ENCODE measurements at places on chromosomes 2 and 18. TPM values are rescaled to one million over a fixed set of nuclear protein-coding genes. Genes with fewer than 3 reads are reported as not detected.

DNA sequence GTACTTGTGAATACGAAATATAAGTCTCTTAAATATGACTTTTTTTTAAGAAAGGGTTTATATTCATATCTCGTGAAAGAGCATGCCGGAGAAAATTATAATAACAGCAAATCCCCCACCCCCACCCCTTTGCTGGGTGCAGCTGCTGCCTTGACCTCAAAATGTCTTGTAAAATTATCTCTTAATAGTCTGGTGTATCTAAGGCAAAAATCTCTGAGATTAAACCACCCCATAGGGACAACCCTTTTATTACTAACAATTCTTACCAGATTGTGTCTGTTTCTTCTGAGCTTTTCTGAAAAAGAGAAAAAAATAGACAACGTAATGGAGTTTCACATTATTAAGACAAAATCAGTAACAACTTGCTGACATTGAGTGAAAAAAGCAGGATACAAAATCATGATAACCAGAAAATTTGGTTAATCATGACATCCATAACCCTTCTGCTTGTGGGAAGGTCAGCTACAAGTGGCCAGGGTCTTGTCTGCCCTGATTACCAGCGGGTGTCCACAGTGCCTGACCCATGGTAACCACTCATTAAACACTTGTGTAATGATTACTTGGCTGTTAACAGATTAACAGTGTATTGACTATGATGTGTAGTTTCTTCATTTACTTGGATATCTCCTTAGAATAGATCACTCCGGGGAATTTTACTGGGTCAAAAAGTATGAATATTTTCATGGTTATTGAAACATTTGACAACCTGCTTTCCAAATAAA, 1.5 kb downstream of the STRADB start:
- H3K27ac ChIP-seq: no peak overlapping the region
- no peaks in the 10 kb centered on the region for H3K27me3 ChIP-seq
- H3K4me3 ChIP-seq: peak overlapping the region; percentile 62
- no peaks in the 10 kb centered on the region for H3K4me1 ChIP-seq

- no peak overlapping the region for H3K4me3 ChIP-seq
- no peaks in the 10 kb centered on the region for H3K36me3 ChIP-seq
- DNase-seq: no peak
- H3K27me3 ChIP-seq: no peaks in the 10 kb centered on the region
Observed at GRCh38 chr2:167748536-167748935, 498.9 kb downstream of the STK39 start.

GRCh38 chr2:69190743-69191404, 177.9 kb downstream of the ANTXR1 start:
- peaks cover 2% of the 10 kb centered on the region for H3K4me1 ChIP-seq
- H3K27me3 ChIP-seq: no peaks in the 10 kb centered on the region
- peak overlapping the region; percentile 56 for H3K27ac ChIP-seq
- no peak overlapping the region for H3K4me3 ChIP-seq
- no peaks in the 10 kb centered on the region for H3K36me3 ChIP-seq

GRCh38 chr2:177675825-177676224, 283.3 kb downstream of the AGPS start:
- H3K27ac ChIP-seq: peak overlapping the region; percentile 62
- DNase-seq: no peak
- no peaks in the 10 kb centered on the region for H3K27me3 ChIP-seq
- H3K4me3 ChIP-seq: no peak overlapping the region
- peaks cover 12% of the 10 kb centered on the region for H3K4me1 ChIP-seq
- no peaks in the 10 kb centered on the region for H3K36me3 ChIP-seq

GRCh38 chr2:132593171-132593570, 76.8 kb downstream of the LYPD1 start:
- no peaks in the 10 kb centered on the region for H3K4me1 ChIP-seq
- no peak overlapping the region for H3K4me3 ChIP-seq
- H3K27ac ChIP-seq: no peak overlapping the region
- H3K27me3 ChIP-seq: no peaks in the 10 kb centered on the region

GRCh38 chr18:79952456-79952995, 1.1 kb upstream of the SLC66A2 start:
- no peaks in the 10 kb centered on the region for H3K36me3 ChIP-seq
- no peaks in the 10 kb centered on the region for H3K27me3 ChIP-seq
- H3K4me3 ChIP-seq: peak overlapping the region; percentile 70
- DNase-seq: no peak

DNA sequence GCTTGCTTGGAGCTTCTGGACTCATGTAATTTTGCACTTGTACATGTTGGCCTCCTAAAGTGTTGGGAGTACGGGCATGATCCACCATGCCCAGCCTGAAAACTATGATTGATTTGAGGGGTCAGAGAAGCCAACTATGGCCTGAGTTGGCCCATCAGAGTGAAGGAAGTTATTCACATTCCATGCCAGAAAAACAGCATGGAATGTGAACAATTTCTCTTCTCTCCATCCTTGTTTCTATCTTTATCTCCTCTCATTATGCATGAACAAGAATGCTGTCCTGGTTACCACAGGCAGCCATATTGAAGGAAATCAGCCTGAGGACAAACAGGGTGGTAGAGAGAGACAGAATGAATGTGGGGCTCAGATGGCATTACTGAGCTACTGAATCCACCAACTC, 3.5 kb upstream of the CD226 start:
- DNase-seq: no peak
- H3K36me3 ChIP-seq: no peaks in the 10 kb centered on the region
- H3K27ac ChIP-seq: no peak overlapping the region

DNA sequence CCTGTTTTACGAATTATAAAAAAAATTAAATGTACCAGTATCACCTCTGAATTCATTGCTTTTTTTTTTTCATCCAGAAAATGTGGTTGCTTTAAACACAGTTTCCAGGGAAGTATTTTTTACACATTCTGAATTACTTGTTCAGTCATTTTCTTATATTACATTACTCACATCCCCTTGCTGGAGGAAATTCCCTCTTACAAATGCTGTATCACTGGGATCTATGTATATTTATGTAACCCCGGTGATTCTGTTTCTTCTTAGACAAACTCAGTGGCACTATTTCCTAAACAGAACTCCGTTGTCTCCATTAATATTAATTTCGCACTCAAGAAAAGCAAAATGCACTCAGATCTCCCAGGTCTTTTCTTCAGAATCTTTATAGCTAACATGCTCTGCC, 1078.5 kb upstream of the ZEB2 start:
- H3K27ac ChIP-seq: no peak overlapping the region
- no peak for DNase-seq
- H3K4me1 ChIP-seq: no peaks in the 10 kb centered on the region
- no peaks in the 10 kb centered on the region for H3K27me3 ChIP-seq
- no peak overlapping the region for H3K4me3 ChIP-seq

DNA sequence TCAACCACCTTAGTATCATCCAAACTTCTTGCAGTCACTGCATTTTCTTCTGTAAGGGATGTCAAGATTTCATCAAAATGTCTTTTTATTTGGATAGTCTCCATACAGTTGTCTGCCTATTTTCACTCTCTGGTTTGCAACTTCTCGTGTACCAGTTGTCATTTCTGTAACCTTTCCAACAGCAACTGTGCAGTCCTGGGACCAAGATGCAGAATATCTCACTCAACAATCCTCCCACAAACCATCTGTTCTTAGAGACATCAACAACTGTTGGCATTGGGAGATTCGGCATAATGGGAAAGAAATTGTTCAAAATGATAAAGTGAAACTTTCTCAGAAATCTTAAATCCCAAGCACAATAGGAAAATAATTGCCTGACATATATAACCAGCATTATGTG, 933.6 kb upstream of the SLC39A10 start:
- H3K4me1 ChIP-seq: no peaks in the 10 kb centered on the region
- no peaks in the 10 kb centered on the region for H3K36me3 ChIP-seq
- H3K27me3 ChIP-seq: no peaks in the 10 kb centered on the region
- DNase-seq: no peak
- H3K27ac ChIP-seq: no peak overlapping the region

- no peak overlapping the region for H3K4me3 ChIP-seq
- H3K36me3 ChIP-seq: no peaks in the 10 kb centered on the region
- peaks cover 5% of the 10 kb centered on the region for H3K4me1 ChIP-seq
- DNase-seq: no peak
- H3K27me3 ChIP-seq: no peaks in the 10 kb centered on the region
Observed at GRCh38 chr2:8137801-8138200, 544.1 kb upstream of the ID2 start.

- H3K27me3 ChIP-seq: no peaks in the 10 kb centered on the region
- DNase-seq: no peak
- no peak overlapping the region for H3K4me3 ChIP-seq
Observed at GRCh38 chr2:139217641-139218040, 437.5 kb upstream of the NXPH2 start.

GRCh38 chr2:157777427-157777826, 98.7 kb downstream of the ACVR1 start:
- H3K27me3 ChIP-seq: no peaks in the 10 kb centered on the region
- H3K27ac ChIP-seq: no peak overlapping the region
- no peak overlapping the region for H3K4me3 ChIP-seq
- peak; percentile 59 for DNase-seq
- no peaks in the 10 kb centered on the region for H3K36me3 ChIP-seq
- no peaks in the 10 kb centered on the region for H3K4me1 ChIP-seq

DNA sequence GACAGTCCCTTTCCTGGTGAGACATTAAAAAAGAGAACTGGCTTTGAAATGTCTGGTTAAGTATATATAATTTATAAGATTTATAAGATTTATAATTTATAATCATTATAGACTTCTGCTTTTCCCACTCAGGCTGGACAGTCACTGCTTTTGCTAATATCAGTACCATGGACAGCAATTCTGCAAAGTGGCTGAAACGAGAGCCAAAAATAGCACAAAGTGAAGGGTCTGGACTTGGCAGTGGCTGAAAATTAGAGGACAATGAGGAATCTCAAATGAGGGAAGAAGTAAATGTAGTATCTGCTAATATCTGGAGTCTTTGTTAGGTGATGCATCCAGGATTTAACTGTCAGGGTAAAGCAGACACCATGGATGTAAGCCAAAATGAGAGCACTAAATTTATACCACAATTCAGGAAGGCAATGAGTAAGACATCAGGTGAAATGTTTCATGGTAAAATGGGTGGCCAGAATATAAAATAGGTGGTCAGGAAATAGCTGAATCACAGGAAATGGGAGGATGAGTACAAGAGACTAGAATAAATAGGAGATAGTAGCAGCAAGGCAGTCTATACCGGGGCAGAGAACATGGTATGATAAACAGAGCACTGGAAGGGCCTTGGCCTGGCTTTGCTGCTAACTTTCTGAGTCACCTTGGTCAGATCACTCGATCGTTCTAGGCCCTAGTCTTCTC, 39.6 kb upstream of the BOD1L2 start:
- no peak overlapping the region for H3K4me3 ChIP-seq
- H3K27ac ChIP-seq: no peak overlapping the region
- no peak for DNase-seq
- no peaks in the 10 kb centered on the region for H3K27me3 ChIP-seq

DNA sequence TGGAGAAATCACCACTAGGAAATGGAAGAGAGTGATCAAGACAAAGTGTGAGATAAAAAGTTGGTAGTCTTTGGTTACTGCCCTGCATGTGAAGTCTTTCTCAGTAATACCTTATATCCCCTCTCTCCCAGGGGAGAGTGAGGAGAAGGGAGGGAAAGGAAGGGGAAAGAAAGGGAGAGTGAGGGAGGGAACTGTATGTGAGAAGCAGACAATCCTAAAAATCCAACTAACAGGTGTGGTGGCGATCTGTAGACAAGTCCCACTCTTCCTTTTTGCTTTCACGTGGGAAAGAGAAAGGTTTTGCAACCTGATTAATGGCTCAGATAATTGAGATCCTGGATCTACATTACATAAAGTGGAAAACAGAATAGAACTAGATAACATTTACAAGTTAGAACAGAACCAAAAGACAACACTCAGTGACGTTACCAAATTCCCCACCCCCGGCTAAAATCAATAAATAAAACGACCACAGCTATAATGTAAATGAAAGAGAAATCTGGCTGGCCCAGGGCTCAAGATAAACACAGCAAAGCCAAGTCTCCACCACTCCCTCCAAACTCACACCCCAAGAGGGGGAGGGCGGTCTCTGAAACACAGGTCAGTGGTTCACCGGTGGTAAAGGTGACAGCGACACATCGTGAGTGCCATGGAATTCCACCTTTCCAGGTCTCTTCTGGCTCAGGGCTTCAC, 10.0 kb upstream of the APCDD1 start:
- H3K4me1 ChIP-seq: no peaks in the 10 kb centered on the region
- H3K27ac ChIP-seq: no peak overlapping the region
- no peak overlapping the region for H3K4me3 ChIP-seq
- DNase-seq: no peak
- no peaks in the 10 kb centered on the region for H3K36me3 ChIP-seq

GRCh38 chr2:201842131-201842860, 36.0 kb downstream of the CDK15 start:
- H3K4me1 ChIP-seq: no peaks in the 10 kb centered on the region
- H3K27me3 ChIP-seq: no peaks in the 10 kb centered on the region
- no peak overlapping the region for H3K4me3 ChIP-seq
- no peaks in the 10 kb centered on the region for H3K36me3 ChIP-seq

DNA sequence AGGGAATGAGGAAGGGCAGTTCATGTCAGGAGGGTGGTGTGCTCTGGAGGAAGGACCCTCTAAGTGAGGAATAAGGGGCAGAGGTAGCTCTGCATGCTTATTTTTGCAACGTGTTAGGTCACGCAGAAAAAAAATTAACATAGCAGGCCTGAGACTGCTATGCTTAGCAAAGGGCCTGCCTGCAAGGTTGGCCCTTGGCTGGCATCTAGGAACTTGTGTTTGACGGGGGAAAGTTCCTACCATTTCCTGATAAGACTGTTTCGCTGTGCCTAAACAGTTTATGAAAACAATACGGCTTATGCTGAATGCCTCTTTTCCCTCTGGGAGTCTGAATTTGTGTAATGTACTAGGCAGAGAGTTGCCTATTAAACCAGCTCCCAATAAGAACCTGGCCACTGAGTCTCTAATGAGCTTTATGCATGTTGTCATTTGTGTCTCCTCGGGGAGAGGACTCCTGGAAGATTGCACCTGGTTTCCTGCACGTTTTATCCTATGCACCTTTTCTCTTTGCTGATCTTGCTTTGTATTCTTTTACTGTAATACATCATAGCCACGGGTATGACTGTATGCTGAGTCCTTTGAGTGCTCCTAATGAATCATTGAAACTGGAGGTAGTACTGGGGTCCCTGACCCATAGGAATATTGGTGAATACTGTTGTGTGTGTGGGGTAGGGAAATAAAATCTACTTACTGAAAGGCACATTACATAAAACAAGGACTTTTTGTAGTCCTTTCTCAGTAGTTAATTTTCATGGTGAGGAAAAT, 169.0 kb downstream of the PRPF40A start:
- no peak overlapping the region for H3K27ac ChIP-seq
- no peaks in the 10 kb centered on the region for H3K27me3 ChIP-seq
- H3K4me1 ChIP-seq: no peaks in the 10 kb centered on the region
- no peak overlapping the region for H3K4me3 ChIP-seq
- no peaks in the 10 kb centered on the region for H3K36me3 ChIP-seq

- DNase-seq: no peak
- no peaks in the 10 kb centered on the region for H3K4me1 ChIP-seq
- H3K27ac ChIP-seq: no peak overlapping the region
- no peaks in the 10 kb centered on the region for H3K27me3 ChIP-seq
- H3K4me3 ChIP-seq: no peak overlapping the region
Observed at GRCh38 chr2:62717503-62718081, 12.1 kb downstream of the EHBP1 start.

IL1R1 gene
- 94.9 TPM for total RNA-seq

NEB gene
- total RNA-seq: 2.2 TPM

PARD3B gene
- 35.8 TPM for total RNA-seq

KCNF1 gene
- total RNA-seq: not detected

CXCR2 gene
- 0.91 TPM for total RNA-seq

SLC39A10 gene
- total RNA-seq: 93.5 TPM

CPLX4 gene
- not detected for total RNA-seq

RIT2 gene
- not detected for total RNA-seq
